ENCODE measurements at places on chromosomes 13 and 19.

DNA sequence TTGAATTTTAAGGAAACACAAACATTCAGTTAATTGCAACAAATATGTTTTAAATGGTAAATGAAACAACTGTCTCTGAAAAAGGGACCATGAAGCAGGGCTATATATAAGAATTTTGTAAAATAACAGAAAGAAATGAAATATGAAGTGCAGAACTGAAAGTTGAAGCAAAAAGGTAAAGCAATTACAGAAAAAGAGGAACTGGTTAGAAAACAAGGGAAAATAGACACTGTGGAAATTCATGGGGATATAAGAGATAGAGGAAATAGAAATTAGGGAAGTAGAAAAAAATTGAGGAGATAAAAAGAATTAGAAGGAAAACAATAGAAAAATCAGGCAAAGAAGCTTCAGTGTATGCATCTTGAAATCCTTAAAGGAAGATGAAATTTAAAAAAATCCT is 40.0 kb upstream of the TDRD3 start:
- no peak for DNase-seq

- DNase-seq = no peak
Observed at GRCh38 chr13:33340631-33341030, 55.1 kb upstream of the STARD13 start.

DNA sequence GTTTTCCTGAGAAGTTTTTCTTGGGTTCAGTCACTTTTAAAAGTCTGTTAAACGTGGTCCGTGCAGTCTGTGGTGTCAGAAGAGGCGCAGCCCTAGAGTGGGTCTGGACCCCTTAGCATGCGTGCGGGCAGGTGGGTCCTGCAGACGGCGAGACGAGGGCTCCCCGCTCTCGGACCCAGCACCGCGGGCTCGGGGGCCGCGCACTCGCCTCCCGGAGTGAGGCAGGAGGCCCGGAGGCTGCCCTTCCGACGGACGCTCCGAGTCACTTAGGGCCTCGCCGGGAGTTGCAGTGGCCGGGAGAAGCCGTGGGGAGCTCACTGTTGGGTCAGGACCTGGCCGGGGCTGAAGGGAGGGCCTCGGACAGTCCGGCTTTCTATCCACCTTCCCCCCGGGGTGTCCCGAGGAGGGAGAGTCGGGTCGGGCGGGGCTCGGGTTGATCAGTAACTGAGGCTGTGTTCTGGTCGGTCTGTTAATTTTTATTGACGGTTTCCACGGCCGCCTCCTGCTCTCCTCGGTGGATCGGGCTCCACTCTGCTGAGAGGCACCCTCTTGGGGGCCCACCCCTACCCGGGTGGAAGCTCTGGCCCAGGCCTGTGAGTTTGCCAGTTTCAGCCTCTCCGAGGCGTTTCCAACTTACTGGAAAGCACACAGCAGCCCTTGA is 1.3 kb downstream of the PTBP1 start:
- no peak for DNase-seq

DNA sequence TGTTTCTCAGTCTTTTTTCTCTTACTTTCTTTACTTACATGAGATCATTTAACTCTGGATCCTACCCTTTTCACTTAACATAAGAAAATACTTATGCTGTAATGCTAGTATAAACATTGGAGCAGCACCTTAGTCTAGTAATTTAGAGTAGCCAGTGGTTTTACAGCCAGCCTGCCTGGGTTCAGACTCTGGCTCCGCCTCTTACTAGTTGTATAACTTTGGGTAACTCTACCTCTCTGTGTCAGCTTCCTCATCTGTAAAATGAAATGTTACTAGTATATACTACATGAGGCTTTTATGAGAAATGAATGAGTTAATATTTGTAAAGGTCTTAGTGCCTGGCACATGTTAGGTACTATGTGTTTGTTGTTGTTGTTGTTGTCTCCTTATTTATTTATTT is 5.6 kb downstream of the CDADC1 start:
- DNase-seq = no peak

Data from neural crest cell (in vitro differentiated cells).